ENCODE measurements at places on chromosomes 7 and 10.

GRCh38 chr10:86506062-86506461, 15.5 kb downstream of the WAPL start:
- no peak for DNase-seq

- DNase-seq = peak; percentile 68
These were observed 209.7 kb upstream of the TMEM196 start for GRCh38 chr7:19982841-19983835.

GRCh38 chr7:15043931-15044330, 141.4 kb upstream of the DGKB start:
- no peak for DNase-seq

DNA sequence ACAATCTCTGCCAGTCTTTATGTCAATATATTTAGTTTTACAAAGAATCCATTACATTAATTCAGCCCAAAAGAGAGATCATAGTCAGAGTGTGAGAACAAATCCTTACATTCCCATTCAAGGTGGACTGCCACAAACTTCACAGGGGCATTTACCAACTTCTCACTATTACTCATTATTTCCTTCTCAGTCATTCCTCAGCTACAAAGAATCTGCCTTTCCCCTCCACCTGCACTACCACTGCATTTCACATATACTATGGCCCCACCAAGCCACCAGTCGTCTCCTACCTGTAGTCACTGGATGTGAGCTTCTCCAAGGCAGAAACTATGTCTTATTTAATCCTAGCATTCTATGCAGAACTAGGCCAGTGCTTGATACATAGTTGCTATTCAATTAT, 94.3 kb downstream of the USP6NL start:
- DNase-seq = no peak

DNA sequence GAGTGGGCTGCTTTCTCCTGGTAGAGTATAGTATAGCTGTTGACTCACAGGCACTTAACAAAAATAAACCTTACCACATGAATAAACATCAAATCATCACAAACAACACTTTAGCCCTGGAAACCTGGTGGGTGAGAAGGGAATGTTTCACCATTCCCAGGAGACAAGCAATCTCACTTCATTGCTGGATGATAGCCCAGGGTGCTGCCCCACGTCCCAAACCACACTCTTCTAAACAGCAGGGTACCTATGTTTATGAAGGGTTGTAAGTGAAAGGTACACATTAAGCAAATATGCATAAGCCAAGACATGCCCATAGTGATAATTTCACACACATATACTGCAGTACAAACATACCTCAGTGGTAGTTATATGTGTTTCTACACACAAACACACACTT, 276.2 kb downstream of the FGFR2 start:
- no peak for DNase-seq

GRCh38 chr10:93749218-93749799, 8.4 kb upstream of the LGI1 start:
- no peak for DNase-seq

DNA sequence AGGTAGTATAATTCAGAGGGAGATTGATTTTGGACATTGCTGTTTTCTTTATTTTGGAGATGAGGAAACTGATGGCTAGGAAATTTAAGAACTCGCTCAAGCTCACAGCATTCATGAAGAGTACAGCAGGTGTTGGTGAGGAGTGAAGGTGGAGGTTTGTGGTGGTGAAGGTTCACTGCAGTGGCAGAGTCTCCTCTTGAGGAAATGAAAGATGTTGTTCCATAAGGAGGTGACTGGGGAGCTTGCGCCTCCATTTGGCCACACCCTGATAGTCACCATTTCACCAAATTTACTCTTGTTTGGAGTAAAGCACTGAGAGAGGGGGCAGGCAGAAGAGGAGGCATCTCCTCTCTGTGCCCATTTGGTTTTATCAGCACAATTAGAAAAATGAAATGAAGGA, 46.4 kb upstream of the TARP start:
- no peak for DNase-seq

GRCh38 chr7:22823142-22823497, 471 bp upstream of the TOMM7 start:
- DNase-seq = no peak

- no peak for DNase-seq
These were observed 515 bp downstream of the TBX20 start for GRCh38 chr7:35253460-35253709.

GRCh38 chr7:111174510-111174909, 83.6 kb downstream of the LRRN3 start:
- no peak for DNase-seq
